ENCODE measurements at places on chromosomes 11 and 22.

DNA sequence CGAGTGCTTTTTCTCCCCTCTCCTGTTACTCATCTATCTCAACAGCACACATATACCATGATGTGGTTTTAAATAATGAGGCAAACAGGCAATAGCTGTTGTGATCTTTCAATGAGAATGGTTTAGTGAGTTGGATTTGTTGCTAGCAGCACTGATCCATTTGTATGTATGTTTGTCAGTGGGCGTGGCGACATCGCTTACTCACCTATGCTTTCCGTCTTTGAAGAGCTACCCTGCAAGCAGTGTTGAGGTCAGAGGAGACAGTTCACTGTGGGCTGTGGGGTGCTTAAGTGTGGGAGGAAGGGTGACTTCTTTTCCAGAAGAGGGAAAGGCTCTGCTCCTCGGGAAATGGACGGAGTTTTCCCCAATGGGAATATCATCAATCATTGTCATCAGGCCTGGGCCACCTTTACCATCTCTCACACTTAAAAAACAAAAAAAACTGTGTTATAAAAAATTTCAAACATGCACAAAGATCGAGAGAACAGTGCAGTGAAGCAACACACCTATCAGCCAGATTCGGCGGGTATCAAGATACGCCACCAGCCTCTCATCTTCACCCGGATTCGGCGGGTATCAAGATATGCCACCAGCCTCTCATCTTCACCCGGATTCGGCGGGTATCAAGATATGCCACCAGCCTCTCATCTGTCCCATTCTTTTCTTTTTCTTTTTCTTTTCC, 83.8 kb downstream of the TBC1D22A start:
- no peak for DNase-seq

GRCh38 chr11:86592659-86593451, 79.6 kb downstream of the ME3 start:
- no peak for DNase-seq

DNA sequence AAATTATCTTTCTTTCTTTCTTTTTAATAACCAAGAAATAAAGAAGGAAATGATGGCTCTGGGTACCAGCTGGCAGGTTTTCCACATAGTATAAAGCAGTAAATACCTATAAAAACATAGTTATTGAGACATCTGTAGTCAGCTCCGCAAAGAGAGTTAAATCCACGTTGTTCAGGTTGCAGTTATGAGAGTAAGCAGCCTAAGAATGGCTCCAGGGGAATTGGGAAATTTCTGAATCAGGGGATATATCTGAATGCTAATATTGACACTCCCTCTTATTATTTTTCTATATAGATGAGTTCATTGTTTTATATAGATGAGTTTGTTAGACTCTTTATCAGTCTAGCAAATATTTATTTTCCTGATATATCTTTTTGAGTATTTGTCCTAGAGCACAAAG, 322.0 kb upstream of the LRRC4C start:
- DNase-seq: peak; percentile 59

DNA sequence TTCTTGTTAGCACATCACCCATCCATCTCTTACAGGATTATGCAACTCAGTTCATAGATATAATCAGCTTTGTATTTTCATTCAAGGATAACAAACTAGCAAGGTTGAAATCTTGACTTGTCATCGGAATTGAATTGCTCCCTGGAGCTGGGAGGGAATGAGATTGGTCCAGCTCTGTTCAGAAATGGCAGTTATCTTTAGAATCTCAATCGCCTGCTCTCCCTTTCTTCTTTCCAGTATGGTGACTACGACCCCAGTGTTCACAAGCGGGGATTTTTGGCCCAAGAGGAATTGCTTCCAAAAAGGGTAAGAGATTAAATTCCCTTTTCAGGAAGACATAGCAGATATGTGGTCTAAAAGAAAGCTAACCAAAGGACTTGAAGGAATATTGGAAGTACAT, 51.0 kb downstream of the NF2 start:
- no peak for DNase-seq

GRCh38 chr11:61962213-61963015, 5.0 kb downstream of the FTH1 start:
- no peak for DNase-seq

- DNase-seq: no peak
Measured at GRCh38 chr22:26529345-26529744, 17.1 kb upstream of the TFIP11 start.

DNA sequence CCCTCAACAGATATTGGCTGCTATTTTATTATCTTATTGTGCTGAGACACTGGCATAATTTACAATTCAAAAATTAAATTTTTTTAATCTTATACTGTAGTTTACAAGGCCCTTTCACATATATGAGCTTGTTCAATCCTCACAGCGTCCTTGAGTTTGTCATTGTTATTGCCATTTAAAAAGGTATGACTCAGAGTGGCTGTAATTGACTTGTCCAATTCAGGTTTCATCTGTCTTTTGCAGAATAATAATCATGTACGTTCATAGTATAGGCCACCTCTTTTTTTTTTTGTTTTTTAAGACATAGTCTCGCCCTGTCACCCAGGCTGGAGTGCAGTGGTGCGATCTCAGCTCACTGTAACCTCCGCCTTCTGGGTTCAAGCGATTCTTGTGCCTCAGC, 11.5 kb downstream of the PTPRJ start:
- DNase-seq: no peak

DNA sequence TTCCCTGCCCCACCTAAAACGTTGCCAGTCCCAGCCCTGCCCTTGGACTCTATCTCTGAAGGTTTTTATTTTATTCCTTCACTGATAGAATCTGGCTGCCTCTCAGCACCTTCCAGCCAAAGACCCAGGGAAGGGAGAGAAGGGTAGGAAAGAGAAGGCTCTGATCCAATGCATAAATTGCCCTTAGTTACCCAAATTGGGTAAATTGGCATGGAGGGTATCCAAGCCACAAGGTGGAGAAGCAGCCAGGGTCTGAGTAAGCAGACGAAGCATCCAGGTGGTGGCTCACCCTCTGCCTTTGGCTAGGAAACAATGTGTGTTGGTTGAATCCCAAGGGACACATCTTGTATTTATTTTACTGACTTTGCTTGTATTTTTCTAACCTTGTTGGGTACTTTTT, 89.0 kb downstream of the FEZ1 start:
- DNase-seq: no peak

- no peak for DNase-seq
Measured at GRCh38 chr22:46058591-46059519, 81.9 kb upstream of the WNT7B start.

GRCh38 chr11:12810568-12810894, 136.3 kb downstream of the TEAD1 start:
- no peak for DNase-seq

DNA sequence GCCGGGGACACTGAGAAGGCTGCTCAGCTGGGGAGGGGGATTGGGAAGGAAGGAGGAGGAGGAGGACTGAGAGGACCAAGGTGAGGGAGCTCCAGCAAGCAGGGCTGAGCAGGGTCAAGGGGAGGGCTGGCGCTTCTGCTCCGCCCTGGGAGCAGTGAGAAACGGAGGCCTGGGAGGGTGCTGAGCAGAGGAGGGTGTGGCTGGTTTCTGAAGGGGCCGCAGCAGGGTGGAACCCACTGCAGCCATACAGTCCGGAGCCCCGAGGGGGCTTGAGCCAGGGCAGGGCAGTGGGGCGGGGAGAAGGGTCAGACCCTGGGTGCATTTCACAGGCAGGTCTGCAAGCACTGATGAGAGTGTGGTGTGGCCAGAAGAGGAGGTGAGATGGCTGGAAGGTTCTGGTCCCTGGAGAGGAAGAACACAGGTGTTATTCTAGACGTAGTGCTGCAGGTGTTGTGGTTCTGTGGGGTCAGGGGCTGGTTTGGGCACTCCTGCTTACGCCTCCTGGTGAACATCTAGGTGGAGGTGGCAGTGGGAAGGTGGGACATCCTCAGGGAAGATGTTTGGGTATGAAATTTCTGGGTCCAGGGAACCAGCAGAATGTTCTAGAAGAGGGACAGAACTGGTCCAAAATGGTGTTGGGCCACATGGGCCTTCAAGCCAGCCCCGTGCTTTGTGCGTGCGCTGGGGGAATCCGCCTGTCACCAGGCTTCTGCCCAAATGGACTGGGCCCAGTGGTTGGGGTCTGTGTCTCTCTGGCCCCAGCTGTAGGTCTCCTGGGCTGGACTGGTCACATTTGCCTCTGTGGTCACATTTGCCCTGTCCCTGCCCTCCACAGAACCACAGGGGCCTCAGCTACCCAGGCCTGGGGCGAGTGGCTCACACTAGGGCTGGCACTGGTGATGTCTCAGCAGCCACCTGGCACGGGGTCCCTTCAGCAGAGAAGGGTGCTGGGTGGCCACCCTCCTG, 714.7 kb downstream of the BRD1 start:
- no peak for DNase-seq

DNA sequence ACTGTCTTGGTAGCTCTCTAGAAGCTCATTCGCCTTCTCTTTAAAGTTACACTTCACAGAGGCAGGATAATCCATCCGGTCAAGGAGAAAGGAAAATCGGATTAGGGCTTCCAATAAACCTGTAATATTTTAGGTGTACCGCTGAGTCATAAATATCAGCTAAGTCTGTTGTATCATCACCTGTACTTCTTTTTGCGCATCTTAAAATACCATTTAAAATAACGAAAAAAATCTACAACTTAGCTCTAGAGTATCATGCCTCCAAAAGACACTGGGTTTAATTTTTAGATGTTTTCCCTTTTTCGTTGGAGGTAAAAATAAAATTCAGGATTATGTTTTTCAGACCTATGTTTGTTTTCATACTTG, 41.5 kb upstream of the INCENP start:
- no peak for DNase-seq
